ENCODE measurements at places on chromosomes 11 and 22.

DNA sequence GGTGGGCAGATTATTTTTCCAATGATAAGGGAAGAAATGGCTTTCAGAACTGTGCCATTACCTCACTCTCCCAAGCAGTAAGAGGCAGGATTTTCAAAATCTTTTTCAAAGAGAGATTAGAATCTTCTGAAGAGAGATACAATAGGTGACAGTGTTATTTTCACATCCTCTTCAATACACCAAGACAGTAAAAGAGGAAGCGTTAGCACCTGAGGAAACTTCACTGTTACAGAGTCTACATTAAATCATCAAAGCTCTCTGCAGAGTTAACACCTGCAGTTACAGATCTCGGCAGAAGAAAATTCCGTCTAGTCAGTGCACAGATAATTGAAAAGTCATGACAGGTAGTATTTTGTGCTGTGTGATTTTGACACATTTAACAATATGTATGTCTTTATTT, 144.9 kb downstream of the PGR start:
- DNase-seq = no peak

GRCh38 chr22:28903729-28904128, 20.4 kb downstream of the ZNRF3 start:
- DNase-seq = no peak

GRCh38 chr11:46505741-46506482, 87.9 kb downstream of the AMBRA1 start:
- no peak for DNase-seq

GRCh38 chr11:78061921-78062311, 1.7 kb upstream of the THRSP start:
- DNase-seq = no peak

GRCh38 chr11:92967178-92967577, 2.3 kb upstream of the MTNR1B start:
- no peak for DNase-seq

DNA sequence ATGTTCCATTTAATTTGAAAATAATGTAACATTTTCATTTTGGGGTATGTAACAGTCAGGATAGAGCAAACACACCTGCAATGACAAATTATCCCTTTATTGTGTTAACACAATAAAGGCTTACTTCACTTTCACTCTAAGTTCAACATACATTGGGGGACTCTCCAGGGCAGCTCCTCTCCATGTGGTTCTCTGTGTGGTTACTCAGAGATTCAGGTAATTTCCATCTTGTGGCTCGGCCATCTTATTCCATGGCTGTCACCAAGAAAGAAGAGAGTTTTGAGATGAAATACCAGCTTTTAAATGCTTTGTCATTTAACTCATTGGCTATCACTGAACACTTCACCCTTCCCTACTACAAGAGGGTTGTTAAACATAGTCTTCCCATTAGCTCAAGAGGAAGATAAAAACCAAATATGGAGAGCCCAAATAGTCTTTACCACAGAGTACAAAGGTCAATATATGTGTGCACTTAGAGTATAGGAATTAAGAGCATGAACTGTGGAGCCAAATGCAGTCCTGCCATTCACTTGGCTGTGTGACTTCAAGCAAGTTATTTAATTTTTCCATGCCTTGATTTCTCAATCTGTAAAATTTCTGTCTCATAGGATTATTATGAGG, 10.6 kb upstream of the TPH1 start:
- no peak for DNase-seq
